ENCODE measurements at places on chromosomes 4 and X.

GRCh38 chrX:30060718-30061117 lies 154.6 kb upstream of the MAGEB2 start:
- DNase-seq, result no peak

DNA sequence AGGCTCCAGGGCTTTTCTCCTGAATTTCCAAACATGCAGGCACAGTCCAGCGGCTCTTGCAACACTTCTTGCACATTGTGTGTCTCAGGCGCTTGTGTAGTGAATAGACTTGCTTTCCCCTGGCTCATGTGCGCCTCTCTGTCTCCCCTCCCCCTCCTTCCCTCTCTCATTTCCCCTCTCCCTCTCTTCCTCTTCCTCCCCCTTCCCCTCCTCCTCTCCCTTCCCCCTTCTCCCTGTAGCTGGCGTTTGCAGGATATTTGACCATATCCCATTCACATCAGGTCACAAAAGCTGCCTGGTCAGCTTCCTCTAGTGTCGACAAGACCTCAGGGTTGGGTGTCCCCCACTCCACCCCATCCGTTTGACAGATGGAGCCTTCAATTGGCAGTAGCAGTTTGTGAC lies 2.4 kb downstream of the CHST7 start:
- DNase-seq, result no peak

DNA sequence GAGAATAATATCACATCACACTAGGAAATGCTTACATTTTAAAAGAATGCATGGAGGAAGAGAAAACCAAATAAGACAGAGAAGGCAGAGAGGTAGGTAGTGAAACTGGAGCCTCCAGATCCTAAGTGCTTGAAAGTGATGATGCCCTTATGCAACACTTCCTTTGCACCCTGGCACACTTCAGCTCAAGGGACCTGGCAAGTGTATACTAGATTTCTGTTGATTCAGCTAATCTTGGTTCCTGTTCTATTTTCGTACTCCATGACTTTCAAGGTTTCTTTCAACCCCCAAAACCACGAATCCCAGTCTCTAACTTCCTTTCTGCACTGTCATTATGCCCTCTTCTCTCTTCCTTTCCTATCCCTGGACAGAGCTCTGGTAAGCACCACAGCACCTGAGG lies 36.9 kb upstream of the SH3KBP1 start:
- no peak for DNase-seq

GRCh38 chr4:10861036-10861435 lies 176.5 kb upstream of the CLNK start:
- no peak for DNase-seq

GRCh38 chr4:141569141-141569540 lies 67.2 kb upstream of the IL15 start:
- no peak for DNase-seq

DNA sequence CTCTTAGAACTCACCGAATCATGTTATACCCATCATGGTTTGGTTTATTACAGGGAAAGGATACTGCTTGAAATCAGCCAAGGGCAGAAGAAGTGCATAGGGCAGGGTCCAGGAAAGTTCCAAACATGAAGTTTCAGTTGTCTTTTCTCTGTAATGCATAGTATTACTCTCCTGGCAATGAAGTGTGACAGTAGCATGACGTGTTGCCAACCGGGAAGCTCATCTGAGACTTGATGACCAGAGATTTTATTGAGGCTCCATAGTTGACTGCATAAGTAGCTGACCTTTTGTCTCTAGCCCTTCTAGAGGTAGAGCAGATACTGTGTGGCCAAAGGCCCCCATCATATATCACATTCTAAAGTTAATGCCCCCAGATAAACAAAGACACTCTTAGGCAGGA lies 72.1 kb downstream of the BEND4 start:
- DNase-seq, result no peak

DNA sequence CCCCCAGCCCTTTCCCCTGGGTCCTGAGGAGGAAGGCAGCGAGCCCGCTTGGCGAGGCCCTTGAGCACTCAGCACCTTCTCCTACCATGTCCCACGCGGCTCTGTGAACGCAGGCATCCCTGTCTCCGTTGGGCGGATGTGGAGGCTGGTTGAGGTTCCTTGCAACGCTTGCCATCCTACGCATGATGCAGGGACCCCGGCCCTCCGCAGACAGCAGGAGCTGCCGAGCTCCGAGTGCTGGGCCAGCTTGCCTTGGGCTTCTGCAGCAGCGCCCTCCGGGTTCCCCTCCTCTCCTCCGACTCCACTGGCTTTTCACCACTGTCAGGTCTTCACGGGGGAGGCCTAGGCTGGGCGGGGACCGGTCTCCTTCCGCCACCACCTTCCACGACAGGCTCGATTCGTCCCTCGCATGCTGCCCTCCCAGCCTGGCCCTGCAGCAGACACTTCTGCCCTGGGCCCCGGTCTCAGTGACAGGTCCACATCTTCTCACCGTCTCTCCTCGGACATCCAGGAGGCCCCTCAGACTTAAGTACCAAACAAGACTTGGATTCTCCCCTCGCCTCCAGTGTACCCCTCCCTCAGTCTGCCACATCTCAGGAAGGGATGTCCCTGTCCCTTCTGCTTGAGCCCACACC lies 67.6 kb upstream of the HGFAC start:
- DNase-seq, result no peak

DNA sequence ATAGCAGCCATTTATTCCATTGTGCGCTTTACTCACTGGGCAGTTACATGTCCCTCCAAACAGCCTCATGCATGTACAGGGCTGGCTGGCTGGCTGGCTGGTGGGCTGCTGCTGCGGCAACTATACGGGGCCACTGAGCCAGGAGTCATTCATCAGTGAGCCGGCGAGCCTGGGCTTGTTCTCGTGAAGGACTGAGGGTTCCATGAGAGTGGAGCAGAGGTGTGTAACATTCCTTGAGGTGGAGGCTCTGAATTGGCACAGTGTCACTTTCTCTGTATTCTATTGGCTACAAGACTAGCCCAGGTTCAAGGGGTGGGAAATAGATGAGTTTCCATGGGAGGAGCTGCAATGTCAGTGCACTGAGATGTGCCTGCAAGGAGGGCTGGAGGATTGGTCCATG lies 89.1 kb downstream of the ARHGAP10 start:
- no peak for DNase-seq

GRCh38 chr4:148015058-148015457 lies 283.2 kb downstream of the ARHGAP10 start:
- no peak for DNase-seq

DNA sequence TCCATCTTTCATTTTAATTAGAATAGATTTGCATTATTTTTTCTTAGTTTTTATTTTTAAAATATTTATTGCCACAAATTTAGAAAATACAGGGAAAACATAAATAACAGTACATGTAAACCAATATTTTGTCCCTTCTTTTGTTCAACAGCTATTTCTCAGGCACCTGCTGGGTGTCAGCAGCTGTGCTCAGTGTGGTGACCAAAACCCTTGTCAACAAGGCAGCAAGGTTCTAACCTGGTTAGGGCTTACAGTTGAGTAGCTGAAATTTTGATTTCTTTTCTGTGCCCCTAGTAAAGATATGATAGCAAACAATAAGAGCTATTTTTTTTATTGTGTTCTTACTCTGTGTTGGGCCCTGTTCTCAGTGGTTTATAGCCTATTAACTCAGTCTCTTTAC lies 128.1 kb downstream of the PTTG2 start:
- DNase-seq, result no peak

DNA sequence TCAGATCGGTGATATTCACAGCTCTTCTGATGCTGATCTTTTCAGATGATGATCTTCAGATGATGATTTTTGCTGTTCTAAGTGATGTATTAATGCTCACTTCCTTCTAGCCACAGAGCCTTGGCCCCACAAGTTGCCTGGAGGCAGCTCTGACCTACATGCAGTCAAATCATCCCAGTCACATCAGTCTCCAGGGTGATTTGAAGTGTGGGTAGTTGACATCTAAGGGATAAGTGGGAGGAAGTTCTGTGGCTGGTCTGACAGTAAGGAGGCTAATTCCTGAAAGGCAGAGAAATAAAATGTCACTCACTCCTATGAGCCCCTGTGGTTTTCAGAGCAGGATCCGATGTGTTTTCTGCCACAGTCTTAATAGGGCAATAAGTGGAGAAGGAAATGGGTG lies 79.8 kb upstream of the RPL34 start:
- DNase-seq, result no peak

DNA sequence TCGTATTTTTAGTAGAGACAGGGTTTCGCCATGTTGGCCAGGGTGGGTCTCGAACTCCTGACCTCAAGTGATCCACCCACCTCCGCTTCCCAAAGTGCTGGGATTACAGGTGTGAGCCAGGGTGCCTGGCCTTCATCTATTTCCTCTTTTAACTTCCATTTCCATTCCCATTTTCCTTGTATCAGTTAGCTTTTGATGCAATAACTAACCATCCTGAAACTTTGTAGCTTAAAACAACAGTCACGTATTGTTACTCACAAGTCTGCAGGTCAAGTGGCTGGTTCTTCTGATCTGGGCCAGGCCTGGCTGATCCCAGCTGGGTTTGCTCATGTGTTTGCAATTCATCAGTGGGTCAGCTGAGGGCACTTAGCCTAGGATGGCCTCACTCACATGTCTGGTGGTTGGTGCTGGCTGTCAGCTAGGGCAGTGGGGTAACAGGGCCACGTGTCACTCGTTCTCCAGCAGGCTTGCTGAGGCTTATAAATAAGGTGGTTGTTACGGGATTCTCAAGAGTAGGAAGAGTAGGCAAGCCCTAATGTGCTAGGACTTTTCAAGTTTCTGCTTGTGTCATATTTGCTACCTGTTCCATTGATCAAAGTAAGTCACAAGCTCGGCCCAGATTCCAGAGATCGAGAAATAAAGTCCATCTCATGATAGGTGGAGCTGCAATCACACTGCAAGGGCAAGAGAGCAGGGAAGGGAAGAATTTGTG lies 88.2 kb downstream of the SOWAHB start:
- DNase-seq, result no peak

- DNase-seq, result no peak
Observed at GRCh38 chr4:185127021-185127925, 15.8 kb upstream of the SLC25A4 start.

- no peak for DNase-seq
Observed at GRCh38 chr4:185838104-185838452, 26.1 kb upstream of the SORBS2 start.

DNA sequence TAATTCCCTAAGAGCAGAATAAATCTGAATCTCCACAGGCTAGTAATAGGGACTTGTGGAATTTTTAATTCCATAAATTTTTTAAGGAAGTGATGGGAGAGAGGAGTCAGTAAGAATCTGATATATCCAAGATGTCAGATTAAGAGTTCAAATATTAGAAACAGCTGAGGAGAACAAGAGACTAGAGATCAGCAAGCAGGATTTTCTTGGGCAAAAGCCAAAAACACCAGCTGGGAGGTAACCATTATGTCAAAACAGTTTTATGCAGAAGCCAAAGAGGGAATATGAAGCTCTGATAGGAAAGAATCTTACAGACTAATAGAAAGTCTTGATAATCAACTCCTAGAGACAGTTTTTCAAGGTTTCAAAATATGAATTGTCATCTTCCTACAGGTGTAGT lies 72.2 kb upstream of the RBPJ start:
- no peak for DNase-seq

GRCh38 chr4:110621839-110622751 lies 782 bp downstream of the PITX2 start:
- no peak for DNase-seq

- DNase-seq, result no peak
Observed at GRCh38 chrX:100829730-100830129, 9.5 kb downstream of the CSTF2 start.

DNA sequence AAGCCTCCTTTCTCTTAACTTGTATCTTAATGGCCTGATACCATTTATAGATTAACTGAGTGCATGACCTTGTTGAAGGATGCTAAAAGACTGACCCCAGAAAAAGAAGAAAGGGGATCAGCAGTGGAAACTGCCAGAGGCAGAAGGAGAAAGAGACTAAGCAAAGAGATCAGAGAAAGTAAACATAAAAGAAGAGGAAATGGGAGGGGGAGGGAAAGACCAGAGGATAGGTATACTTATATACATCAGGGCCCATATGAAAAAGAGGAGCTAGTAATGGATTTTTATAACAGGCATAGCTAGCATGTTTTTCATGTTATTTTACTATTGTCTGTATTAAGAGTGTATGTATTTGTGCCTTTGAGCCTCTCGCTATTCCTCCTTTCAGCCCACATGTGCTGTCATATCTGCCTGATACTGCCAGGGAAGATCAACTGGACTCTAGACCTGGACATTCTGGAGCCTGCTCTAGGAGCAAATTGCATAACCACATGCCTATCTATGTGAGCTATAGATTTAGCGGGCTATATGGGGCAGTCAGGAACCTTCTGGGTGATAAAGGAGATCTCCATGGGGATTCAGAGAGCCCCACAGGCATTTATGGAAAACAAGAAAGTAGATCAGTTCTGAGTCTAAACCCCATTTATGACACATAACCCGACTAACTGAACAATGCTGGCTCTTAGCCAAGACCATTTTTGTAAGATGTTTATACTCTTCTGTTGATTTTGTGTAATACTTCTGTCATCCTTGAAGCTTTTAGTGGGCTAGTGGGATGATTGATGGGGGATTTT lies 13.4 kb upstream of the SNX12 start:
- no peak for DNase-seq

- DNase-seq, result no peak
Observed at GRCh38 chr4:94588896-94589693, 137.4 kb downstream of the PDLIM5 start.

DNA sequence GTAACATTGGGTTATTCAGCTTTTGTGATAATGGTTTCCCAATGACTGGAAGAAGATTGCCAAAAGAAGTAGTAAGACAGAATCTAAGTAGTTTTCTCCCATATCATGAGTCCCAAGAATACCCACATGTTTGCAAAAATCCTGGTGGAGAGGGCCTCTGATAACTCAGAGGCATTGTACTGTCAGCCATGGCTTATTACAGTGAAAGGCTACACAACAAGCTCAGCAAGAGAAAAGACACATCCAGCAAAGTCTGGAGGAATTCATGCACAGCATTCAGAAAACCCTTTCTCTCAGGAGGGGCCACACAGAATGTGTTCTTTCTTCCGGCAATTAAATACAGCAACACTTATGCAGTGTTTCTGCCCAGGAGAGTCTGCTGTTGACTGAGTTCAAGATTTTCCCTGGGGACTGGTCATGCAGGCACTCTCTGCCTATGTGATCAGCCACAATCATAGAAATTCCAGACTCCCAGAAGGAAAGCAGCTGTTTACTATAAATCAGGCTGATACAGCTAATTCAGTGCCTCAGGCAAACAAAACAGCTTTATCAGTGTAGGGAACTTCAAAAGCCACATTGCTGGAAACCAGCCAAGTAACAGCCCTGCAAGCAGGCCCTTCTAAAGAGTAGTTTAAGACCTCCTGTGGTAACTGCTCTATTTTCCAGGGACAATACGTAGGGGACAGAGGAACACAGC lies 937.1 kb downstream of the CCSER1 start:
- no peak for DNase-seq

- DNase-seq, result no peak
Observed at GRCh38 chr4:85414972-85415371, 60.0 kb upstream of the ARHGAP24 start.

- no peak for DNase-seq
Observed at GRCh38 chr4:164933244-164933643, 44.2 kb downstream of the TRIM61 start.

GRCh38 chr4:102761296-102761701 lies 531 bp upstream of the MANBA start:
- DNase-seq, result peak; percentile 33

Data from D721Med (cell line).